CD4-positive, alpha-beta memory T cell (primary cell): ENCODE measurements at places on chromosomes 12 and 14. TPM values are rescaled to one million over a fixed set of nuclear protein-coding genes. Genes with fewer than 3 reads are reported as not detected.

PLEK2 gene
- 2.7 TPM for polyA plus RNA-seq

KRT82 gene
- polyA plus RNA-seq = not detected

USP44 gene
- polyA plus RNA-seq = 1.4 TPM

- peak; percentile 51 for DNase-seq
These were observed 102.7 kb upstream of the TBX5 start for GRCh38 chr12:114508529-114509129.

GRCh38 chr12:125155366-125155765 lies 90.1 kb downstream of the AACS start:
- DNase-seq = no peak

DNA sequence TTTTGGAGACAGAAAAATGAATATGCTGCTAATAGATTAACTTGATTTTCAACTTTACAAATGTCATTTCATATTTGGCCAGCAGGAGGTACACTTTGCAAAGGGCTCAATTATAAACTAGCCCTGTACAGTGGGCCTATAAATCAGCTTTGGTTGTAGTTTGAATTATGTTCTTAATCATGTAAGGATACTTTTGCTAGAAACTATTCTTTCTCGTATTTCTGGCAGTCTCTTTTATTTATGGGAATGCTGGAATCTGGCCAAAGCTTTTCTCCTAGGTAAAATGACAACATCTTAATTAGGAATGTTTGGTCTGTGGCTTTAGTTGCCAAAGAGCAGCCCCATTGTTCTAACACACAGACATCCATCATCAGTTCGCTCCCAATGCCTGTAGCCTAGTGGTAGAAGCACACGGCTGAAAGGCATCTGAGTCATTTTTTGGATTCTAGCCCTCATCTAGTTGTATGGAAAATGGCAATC lies 1322.3 kb upstream of the SEL1L start:
- no peak for DNase-seq

DNA sequence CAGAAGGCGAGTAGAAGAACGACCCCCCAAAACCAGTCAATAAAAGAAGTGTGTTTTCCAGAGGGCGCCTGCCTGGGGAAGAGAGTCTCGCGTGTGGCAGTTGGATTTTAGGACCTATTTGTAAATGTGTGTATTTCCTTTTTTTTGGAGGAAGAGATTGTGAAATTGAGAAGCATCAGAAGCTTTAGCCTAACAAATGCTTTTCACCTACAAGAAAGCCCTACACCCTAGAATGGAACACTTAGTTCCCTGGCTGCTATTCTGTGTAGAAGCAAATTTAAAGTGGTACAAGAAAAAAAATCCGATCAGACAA lies 1.3 kb downstream of the RCOR1 start:
- no peak for DNase-seq

GRCh38 chr14:23327947-23328744 lies 6.9 kb downstream of the PABPN1 start:
- peak; percentile 64 for DNase-seq

- DNase-seq = no peak
These were observed 50.9 kb downstream of the ZFP36L1 start for GRCh38 chr14:68741839-68742470.

DNA sequence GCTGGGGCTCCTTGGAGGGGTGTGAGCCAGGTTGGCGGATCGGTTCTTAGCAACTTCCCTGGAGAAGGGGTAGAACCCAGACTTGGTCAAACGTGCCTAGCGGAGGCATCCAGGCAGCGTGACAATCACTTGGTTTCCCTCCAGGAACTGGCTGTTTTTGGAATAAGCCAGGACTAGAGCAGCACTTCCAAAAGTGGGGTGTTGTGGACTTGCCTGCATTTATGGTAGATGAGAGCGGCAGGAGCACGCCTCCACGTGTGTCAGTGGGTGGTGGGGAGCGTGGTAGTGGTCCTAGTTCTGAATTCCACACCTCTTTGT lies 2.8 kb downstream of the PRMT8 start:
- DNase-seq = no peak

DNA sequence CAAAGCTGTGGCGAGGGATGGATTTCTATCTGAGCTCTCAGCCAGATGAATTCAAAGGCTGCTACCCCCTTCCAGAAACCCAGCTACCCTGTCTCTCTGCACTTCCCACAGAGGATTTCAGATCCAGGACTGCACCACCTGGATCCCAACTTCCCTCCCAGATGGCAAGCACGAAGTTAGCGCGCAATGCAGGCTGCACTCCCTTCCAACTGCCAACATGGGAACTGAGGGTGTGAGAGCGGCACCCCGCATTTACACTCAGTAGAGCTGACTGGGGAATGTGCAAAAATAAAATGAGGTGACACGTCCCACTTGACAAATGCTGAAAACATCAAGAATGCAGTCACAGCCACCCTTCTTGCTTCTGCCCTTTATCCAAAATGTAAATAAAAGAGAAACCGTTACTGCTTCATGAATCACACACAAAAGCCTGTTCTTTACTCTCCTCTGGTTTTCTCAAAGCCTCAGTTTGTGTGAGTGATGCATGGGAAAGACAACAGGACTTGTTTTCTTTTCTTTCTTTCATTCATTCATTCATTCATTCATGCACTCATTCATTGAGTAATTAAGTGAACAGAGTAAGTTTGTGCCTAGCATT lies 85.7 kb downstream of the ITPK1 start:
- no peak for DNase-seq
